Hepatocyte (in vitro differentiated cells): ENCODE measurements at places on chromosomes 16 and 17.

GRCh38 chr17:72978593-72979218, 113.8 kb downstream of the SLC39A11 start:
- no peak for DNase-seq

DNA sequence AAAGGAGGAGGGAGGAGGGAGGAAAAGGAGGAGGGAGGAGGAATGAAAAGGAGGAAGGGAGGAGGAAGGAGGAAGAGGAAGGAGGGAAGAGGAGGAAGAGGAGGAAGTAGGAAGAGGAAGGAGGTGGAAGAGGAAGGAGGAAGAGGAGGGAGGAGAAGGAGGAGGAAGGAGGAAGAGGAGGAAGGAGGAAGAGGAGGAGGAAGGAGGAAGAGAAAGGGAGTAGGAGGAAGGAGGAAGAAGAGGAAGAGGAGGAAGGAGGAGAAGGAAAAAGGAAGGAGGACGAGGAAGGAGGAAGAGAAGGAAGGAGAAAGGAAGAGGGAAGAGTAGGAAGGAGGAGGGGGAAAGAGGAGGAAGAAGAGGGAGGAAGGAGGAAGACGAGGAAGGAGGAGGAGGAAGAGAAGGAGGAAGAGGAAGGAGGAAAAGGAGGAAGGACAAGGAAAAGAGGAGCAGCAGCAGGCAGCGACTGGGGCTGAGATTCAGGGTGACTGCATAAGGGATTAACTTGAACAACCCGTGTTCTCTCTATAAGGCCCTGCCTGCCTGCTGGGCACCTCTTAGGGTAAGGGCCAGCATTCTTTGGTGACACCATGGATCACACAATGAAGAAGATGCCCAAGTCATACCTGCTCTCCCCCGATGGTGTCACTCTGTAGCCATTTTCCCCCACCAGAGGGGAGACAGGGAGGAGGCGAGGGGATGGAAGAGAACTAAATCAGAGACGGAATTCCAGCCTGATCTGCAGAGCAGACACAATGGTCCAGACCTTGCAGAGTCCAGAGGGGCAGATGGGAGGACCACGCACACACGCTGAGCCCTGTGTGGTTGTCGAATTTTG, 1.4 kb upstream of the IL34 start:
- DNase-seq, result no peak

GRCh38 chr16:4206680-4207079, 35.2 kb downstream of the SRL start:
- DNase-seq, result no peak

GRCh38 chr17:4467287-4467686, 31.4 kb upstream of the SPNS2 start:
- no peak for DNase-seq

DNA sequence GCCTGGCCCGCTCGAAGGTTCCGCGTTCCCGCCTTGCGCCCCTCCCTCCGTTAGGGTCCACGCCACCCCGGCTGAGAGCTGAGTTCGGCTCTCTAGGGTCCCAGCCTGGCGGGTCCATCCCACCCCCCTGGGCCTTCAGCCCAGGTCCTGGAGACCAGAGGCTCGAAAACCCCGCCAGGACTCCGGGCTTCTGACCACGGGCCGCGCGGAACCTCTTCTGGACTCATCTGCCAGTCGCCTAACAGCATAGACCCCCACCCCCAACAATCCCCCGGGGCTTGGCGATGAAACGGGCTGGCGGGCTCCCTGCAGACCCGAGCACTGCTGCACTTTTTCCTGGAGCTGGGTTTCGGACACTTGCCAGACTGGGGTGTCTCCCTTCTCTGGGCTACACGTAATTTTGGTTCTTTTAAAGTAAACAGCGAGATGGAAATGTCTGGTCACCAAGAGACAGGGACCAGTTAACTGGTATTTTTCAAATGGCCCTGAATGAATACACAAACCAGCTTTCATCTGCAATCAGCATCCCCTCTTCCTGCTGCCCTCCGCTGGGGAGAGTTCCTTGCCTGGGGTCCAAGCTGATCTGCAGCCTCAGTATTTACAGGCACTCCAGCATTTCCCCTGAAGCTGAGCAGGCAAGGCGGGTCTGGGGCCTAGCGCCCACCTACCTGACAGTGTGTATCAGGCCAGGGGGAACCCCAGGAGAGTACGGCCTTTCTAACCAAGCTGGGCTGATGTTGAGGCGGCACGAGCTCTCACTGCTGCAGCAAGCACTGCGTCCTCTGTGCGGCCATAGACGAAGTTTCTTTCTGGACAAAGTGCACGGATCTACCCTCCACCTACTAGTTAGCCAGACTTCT, 639 bp upstream of the TRIM65 start:
- DNase-seq, result no peak

- DNase-seq, result no peak
Measured at GRCh38 chr16:55734665-55735064, 78.9 kb downstream of the SLC6A2 start.

GRCh38 chr17:75872434-75873351, 5.7 kb downstream of the TRIM47 start:
- peak; percentile 86 for DNase-seq

- peak; percentile 20 for DNase-seq
Measured at GRCh38 chr17:77957235-77957856, 1.2 kb upstream of the TNRC6C start.

GRCh38 chr17:69057280-69057679, 3.4 kb downstream of the ABCA9 start:
- no peak for DNase-seq

- DNase-seq, result peak; percentile 100
Measured at GRCh38 chr17:29389982-29390850, at the start of gene TAOK1. TAOK1 (plus strand) TSS chr17:29390363; CDS start chr17:29451549, 61,186 bp downstream.

GRCh38 chr17:50317121-50317520, 28.8 kb upstream of the XYLT2 start:
- DNase-seq, result no peak

GRCh38 chr17:79269620-79270019, 195.0 kb downstream of the ENGASE start:
- no peak for DNase-seq

- DNase-seq, result no peak
Measured at GRCh38 chr16:5003828-5004227, 29.9 kb downstream of the NAGPA start.

DNA sequence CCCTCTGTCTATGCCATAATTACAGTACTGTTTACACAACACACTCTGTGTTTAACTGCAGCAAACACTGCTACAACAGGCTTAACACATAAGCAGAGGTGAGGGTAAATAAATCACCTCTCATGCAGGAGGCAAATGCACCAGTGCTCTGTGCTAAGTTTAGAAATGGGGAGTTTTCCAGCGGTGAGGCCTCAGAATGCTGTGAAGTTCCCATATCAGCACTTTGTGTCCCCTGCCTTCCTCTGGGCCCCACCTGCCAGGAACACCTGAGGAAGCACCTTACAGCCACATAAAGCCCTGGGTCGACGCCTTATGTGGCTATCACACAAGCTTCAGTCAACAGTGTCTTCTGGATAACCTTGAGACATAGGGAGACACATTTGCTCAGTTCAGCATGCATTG, 304.5 kb downstream of the HAPSTR1 start:
- peak; percentile 42 for DNase-seq
